Urinary bladder (tissue), 4 donors: ENCODE measurements at places on chromosomes 1 and 21. TPM values are rescaled to one million over a fixed set of nuclear protein-coding genes. Genes with fewer than 3 reads are reported as not detected.

DNA sequence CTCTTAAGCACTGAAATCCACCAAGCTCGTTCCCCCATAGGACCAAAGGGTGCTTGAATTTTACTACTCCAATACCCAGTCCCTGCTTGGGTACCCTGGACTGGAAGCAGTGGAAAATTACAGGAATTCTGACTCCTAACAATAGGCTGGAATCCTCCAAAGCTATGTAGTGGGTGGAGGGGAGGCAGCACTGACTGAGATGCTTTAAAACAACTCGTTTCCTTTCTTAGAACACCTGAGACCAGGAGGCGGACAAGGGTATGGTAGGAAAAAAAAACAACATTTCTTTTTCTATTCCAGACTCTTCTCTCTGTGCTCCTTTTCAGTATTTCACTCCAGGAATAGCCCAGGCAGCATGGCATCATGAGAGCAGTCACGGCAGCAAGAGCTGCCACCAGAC lies 2.3 kb downstream of the PEF1 start:
- DNase-seq = no peak

Gene TTLL7
- polyA plus RNA-seq = 11.4 TPM

DNA sequence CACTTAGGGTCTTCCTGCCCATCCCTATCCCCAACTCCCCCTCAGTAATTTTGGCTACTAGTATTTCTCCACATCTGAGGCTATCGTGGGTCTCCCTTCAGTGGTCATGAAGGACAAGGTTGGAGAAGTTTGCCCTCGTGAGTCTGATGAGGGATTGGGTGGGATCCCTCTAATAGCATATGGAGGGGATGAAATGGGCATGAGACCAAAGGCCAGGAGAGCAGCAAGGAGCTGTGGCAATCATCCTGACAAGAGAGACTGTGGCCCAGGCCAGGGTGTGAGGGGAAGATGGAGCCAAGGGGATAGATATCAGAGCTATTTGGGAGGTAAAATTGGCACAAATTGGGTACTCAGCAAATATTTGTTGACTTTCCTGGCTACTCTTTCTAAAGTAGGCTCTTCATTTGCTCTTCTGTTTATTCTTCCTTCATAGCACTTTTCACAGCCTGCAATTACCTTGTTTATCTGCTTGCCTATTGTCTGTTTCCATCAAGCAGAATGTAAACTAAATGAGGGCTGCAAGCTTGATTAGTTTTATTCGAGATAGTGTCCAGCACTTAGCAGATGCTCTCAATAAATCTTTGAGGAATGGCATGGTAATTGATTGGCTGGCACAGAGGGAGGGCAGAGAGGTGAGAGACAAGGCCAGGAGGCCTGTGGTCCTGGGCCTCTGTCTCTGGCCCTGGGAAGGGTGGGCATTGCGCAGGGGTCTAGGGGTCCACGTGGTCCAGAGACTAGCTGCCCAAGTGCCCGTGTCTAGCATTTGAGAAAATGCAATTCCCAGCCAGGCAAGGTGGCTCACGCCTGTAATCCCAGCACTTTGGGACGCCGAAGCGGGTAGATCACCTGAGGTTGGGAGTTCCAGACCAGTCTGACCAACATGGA lies 1.5 kb upstream of the PLK3 start:
- no peak for DNase-seq

- no peak for DNase-seq
These were observed 28.5 kb downstream of the RAB7B start for GRCh38 chr1:205974712-205975111.

GRCh38 chr1:231969076-231969475 lies 342.5 kb downstream of the DISC1 start:
- no peak for DNase-seq

GRCh38 chr1:203086992-203087763 lies 1.4 kb upstream of the MYOG start:
- no peak for DNase-seq

Gene CRABP2
- 25.3 TPM for polyA plus RNA-seq
